ENCODE measurements at places on chromosomes 2 and 18.

DNA sequence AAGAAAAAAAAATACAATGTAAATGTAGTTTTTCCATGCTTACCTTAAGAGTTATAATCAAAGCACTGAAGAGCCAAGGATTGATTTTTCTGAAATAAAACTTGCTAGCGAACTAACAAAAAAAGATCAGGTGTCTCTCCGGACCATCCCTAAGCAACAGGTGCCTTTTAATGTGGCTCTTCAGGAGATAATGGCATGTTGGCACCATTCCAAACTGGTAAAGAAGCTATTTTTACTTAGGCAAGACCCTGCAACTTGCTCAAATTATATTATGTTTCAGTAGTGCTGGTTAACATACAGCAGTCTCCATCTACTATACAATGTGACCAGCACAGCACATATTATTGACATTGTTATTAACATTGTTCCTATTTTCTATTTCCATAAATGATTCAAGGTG lies 2.3 kb upstream of the GCC2 start:
- H3K4me1 ChIP-seq, result 0 out of 2 replicates have a peak, but pooled peaks cover 1% of the 10 kb centered on the region
- H3K36me3 ChIP-seq, result no peaks in the 10 kb centered on the region
- no peak overlapping the region for H3K4me3 ChIP-seq
- no peak for DNase-seq

GRCh38 chr2:104572834-104573233 lies 281.1 kb upstream of the POU3F3 start:
- no peak for DNase-seq

DNA sequence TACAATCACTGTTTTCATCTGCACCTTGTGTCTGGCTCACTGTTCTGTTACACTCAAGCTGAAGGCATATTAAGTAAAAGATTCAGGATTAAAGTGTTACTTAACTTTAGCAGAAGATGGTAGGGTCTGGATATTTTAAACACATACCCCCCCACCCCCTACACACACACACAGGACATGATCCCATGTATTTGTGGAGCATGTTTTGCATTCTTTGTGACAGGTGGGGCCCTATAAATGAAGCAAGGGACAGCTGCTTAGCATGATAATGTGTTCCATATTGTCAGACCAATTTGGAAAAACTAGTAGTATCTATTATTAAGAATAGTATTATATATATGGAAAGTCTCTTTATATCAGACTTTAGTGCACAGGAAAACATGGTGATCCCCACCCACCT lies 335.2 kb upstream of the TNP1 start:
- H3K4me1 ChIP-seq, result no peaks in the 10 kb centered on the region
- no peak overlapping the region for H3K4me3 ChIP-seq
- H3K27ac ChIP-seq, result no peak overlapping the region
- no peaks in the 10 kb centered on the region for H3K36me3 ChIP-seq
- no peak for DNase-seq
- H3K27me3 ChIP-seq, result no peaks in the 10 kb centered on the region

DNA sequence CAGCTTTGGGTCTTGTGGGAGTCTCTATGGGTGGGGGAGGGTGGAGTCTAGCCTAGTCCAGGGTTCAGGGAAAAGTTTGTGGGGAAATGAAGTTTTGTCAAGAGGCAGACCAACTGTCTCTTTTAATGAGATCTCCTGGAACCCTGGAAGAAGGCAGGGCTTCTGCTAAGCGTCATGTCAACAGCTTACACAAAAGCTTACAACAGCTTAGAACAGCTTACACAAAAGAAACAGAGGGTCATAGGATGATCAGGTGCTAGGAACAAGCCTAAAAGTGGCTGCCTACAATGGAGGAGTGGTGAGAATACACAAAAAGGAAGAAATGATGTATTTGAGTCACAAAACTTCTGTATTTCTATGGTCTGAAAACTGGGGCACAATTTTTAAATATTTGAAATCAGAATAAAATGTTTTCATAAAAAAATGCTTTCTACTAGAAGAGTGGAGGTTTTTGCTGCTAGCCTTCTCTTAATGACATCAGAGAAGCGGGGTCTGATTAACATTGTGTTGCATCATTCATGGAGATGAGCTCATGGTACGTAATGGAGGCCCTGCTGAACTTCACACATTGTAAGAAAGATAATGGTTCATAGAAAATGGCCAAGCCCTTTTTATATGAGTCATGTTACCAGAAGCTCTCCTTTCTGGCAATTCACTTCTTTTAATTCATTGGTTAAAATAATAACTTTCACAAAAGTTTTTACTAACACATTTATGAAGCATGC lies 351.0 kb downstream of the PIK3C3 start:
- no peak for DNase-seq
- no peaks in the 10 kb centered on the region for H3K36me3 ChIP-seq
- no peak overlapping the region for H3K4me3 ChIP-seq
- H3K4me1 ChIP-seq, result no peaks in the 10 kb centered on the region
- H3K27ac ChIP-seq, result no peak overlapping the region
- no peaks in the 10 kb centered on the region for H3K27me3 ChIP-seq

DNA sequence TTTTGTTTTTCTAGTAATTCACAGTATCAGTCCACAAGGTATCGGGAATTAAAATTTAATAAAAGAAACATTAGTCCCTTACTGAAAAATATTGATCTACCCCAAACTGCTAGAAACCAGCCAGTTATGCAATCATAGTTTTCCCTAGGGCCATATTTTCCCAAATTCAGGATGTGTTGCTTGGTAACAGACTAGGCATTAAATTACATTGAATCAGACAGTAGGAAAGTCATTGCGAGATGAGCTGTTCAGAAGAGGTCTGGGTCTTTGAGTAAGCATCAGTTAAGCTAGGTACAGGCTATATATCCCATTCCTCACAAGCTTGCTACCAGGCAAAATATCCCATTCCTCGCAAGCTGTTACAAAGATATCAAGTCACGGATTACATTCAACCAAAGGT lies 123.0 kb upstream of the CCDC150 start:
- no peak for DNase-seq
- H3K27me3 ChIP-seq, result no peaks in the 10 kb centered on the region
- H3K36me3 ChIP-seq, result no peaks in the 10 kb centered on the region
- H3K4me3 ChIP-seq, result no peak overlapping the region

- no peak overlapping the region for H3K27ac ChIP-seq
- peaks cover 3% of the 10 kb centered on the region for H3K4me1 ChIP-seq
- DNase-seq, result no peak
- no peaks in the 10 kb centered on the region for H3K36me3 ChIP-seq
- no peaks in the 10 kb centered on the region for H3K27me3 ChIP-seq
Observed at GRCh38 chr2:32424739-32425138, 67.9 kb downstream of the BIRC6 start.

DNA sequence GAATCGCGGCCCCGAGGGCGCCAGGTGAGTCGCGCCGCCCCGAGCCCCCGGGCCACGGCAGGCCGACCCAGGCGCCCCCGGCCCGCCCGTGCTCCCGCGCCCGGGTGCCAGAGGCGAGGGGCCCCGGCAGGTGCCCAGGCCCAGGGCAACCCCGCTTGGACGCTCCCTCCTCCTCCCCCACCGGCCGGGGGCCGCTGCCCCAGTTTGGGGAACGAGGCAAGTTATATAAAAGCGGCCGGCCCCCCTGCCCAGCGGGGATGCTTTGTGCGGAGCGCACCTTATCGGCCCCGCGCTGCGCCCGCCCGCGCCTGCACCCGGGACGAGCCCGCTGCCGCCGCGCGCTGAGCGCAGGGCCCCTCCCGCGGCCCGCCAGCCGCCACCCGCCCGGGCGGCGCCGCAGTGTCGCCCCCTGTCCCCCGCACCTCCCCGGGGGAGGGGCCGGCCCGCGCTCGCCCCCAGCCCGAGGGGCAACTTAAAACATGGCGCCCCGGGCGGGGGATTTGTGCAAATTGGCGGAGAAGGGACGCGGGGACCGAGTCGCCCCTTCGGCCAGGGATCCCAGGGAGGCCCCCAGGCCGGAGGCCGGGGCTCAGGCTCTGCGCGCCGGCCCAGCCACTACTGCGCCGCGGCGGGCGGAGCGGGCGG lies 639 bp downstream of the EPB41L3 start:
- no peaks in the 10 kb centered on the region for H3K4me1 ChIP-seq
- no peak for DNase-seq
- no peaks in the 10 kb centered on the region for H3K36me3 ChIP-seq
- H3K27ac ChIP-seq, result no peak overlapping the region
- H3K4me3 ChIP-seq, result peak overlapping the region; percentile 83
- no peaks in the 10 kb centered on the region for H3K27me3 ChIP-seq

- H3K27me3 ChIP-seq, result no peaks in the 10 kb centered on the region
- H3K36me3 ChIP-seq, result no peaks in the 10 kb centered on the region
- no peak overlapping the region for H3K27ac ChIP-seq
- H3K4me1 ChIP-seq, result no peaks in the 10 kb centered on the region
- DNase-seq, result no peak
Observed at GRCh38 chr2:224869601-224870233, 153.6 kb upstream of the CCDC195 start.

DNA sequence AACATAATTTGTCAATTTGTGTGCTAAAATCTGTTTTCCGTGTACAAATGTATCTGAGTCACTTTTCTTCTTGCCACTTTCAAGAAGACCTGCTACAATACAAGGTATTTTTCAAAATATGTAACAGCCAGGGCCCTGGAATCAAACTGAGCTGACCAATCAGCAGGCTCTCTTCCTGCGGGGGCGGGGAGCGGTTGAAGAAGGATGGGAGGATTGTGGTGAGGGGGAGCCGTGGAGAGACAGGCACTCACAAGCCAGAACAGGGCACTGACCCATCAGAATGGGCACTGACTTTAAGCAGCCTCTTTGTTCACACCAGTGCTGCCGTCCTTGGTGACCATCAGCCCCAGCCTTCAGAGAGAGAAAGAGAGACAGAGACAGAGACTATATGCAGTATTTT lies 40.6 kb upstream of the CCNYL1 start:
- H3K27ac ChIP-seq, result no peak overlapping the region
- no peak overlapping the region for H3K4me3 ChIP-seq
- no peaks in the 10 kb centered on the region for H3K27me3 ChIP-seq
- DNase-seq, result no peak

- H3K36me3 ChIP-seq, result no peaks in the 10 kb centered on the region
- H3K4me3 ChIP-seq, result no peak overlapping the region
- no peak overlapping the region for H3K27ac ChIP-seq
- no peak for DNase-seq
- no peaks in the 10 kb centered on the region for H3K4me1 ChIP-seq
Observed at GRCh38 chr18:3264362-3264761, 2.4 kb downstream of the MYL12B start.

DNA sequence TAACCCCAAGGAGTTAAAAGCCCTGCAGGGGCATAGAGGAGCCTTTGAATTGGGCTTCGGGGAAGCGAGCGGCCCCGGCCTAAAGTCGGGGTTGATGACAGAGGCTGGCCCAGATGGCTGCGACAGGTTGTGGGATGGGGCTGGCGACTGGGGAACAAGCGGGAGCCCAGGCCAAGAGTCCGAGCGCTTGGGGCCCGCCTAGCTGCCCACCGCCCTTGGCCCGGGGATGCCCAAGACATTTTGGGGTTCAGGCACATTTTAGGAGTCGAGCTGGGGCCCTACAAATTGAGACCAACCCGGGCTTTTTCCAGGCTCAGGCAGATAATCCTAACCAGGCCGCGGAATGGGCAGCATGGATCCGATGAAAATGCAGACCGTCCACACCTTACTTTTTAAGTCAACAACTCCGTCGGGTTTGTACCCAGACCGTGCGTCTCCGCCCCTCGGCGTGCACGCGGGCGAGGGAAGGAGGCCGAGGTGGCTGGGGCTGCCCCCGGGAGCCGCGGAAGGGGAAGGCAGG lies 507 bp downstream of the RTKN start:
- no peaks in the 10 kb centered on the region for H3K36me3 ChIP-seq
- 0 out of 2 replicates have a peak, but pooled peaks cover 4% of the 10 kb centered on the region for H3K4me1 ChIP-seq
- DNase-seq, result no peak
- H3K4me3 ChIP-seq, result peak overlapping the region; percentile 93
- H3K27ac ChIP-seq, result no peak overlapping the region

DNA sequence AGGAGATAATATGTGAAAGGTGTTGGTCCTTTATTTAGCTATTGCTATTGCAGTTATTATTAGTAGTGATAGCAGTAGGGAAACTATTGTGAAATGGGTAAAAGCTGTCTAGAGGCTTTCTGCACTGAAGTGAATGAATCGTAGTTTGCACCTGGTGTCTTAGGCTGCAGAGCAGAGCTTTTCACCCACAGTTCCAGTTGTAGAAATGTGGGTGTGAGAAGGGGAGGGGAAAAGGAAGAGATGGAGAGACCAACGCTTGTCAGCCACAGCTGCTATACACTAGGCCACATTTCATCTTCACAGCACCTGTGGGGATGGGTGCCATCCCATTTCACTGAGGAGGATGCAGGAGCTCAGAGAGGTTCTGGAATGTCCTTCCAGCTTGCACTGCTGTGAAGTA lies 50.0 kb downstream of the TRPM8 start:
- H3K4me1 ChIP-seq, result no peaks in the 10 kb centered on the region
- DNase-seq, result no peak
- no peaks in the 10 kb centered on the region for H3K36me3 ChIP-seq
- no peaks in the 10 kb centered on the region for H3K27me3 ChIP-seq
- H3K27ac ChIP-seq, result no peak overlapping the region

DNA sequence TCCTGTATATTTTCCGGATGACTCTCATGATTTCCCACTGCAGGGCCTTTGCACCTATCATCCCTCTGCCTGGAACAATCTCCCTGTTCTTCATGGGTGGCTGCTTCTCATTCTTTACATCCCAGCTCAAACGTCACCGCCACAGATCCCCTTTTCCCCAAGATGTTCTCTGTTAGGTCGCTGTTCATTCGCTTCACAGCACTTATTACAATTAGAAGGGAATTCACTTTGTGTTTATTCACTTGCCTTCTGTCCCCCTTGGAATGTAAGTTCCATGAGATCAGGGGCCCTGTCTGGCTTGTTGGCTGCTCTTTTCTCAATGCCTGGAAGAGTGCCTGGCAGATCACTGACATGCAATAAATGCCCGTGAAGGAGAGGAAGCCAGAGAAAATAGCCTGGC lies 106.7 kb downstream of the FOXI3 start:
- no peak overlapping the region for H3K27ac ChIP-seq
- H3K27me3 ChIP-seq, result no peaks in the 10 kb centered on the region
- no peak for DNase-seq
- no peaks in the 10 kb centered on the region for H3K36me3 ChIP-seq

DNA sequence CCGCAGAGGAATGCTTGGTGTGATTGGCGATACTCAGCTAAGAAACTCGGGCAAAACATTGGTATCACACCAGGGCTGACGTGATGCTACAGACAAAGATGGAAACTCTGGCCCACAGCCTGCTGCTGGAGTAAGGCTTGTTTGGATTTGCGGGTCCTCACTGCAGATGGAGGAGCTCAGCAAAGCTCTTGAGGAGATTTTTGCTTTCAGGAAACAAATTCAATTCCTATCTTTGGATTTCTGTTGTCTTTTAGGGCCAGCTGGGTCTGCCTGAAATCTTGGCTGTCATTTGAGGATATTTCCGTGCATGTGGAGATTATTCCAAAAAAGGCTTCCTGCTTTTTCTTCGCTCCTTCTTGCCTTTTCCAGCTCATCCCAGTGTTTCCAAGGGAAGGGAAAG lies 475.8 kb downstream of the TSN start:
- no peak overlapping the region for H3K4me3 ChIP-seq
- no peak overlapping the region for H3K27ac ChIP-seq
- no peaks in the 10 kb centered on the region for H3K36me3 ChIP-seq
- H3K4me1 ChIP-seq, result no peaks in the 10 kb centered on the region

GRCh38 chr2:86821842-86822241 lies 31.1 kb upstream of the CD8A start:
- no peak overlapping the region for H3K27ac ChIP-seq
- no peaks in the 10 kb centered on the region for H3K4me1 ChIP-seq
- no peak overlapping the region for H3K4me3 ChIP-seq
- H3K36me3 ChIP-seq, result no peaks in the 10 kb centered on the region

- no peaks in the 10 kb centered on the region for H3K4me1 ChIP-seq
- DNase-seq, result no peak
- H3K27me3 ChIP-seq, result no peaks in the 10 kb centered on the region
- H3K4me3 ChIP-seq, result no peak overlapping the region
Observed at GRCh38 chr18:5425721-5426120, 118.1 kb downstream of the EPB41L3 start.
